Pancreas (tissue), 10 donors: ENCODE measurements at places on chromosomes 6 and 20. TPM values are rescaled to one million over a fixed set of nuclear protein-coding genes. Genes with fewer than 3 reads are reported as not detected.

Gene MYLK4
- total RNA-seq, result 0.43 TPM

Gene NR2E1
- total RNA-seq, result not detected

GRCh38 chr20:52422574-52423336 lies 231.2 kb upstream of the ZFP64 start:
- H3K4me3 ChIP-seq, result no peak overlapping the region
- H3K27me3 ChIP-seq, result no peaks in the 10 kb centered on the region
- no peaks in the 10 kb centered on the region for H3K4me1 ChIP-seq
- DNase-seq, result no peak

GRCh38 chr6:138215093-138215782 lies 3.1 kb downstream of the PBOV1 start:
- H3K4me3 ChIP-seq, result no peak overlapping the region
- H3K27me3 ChIP-seq, result no peaks in the 10 kb centered on the region
- H3K4me1 ChIP-seq, result no peaks in the 10 kb centered on the region
- DNase-seq, result no peak
- H3K27ac ChIP-seq, result no peak overlapping the region

- no peaks in the 10 kb centered on the region for H3K27me3 ChIP-seq
- H3K4me1 ChIP-seq, result no peaks in the 10 kb centered on the region
- no peaks in the 10 kb centered on the region for H3K36me3 ChIP-seq
Observed at GRCh38 chr6:100203400-100203799, 209.4 kb upstream of the MCHR2 start.

DNA sequence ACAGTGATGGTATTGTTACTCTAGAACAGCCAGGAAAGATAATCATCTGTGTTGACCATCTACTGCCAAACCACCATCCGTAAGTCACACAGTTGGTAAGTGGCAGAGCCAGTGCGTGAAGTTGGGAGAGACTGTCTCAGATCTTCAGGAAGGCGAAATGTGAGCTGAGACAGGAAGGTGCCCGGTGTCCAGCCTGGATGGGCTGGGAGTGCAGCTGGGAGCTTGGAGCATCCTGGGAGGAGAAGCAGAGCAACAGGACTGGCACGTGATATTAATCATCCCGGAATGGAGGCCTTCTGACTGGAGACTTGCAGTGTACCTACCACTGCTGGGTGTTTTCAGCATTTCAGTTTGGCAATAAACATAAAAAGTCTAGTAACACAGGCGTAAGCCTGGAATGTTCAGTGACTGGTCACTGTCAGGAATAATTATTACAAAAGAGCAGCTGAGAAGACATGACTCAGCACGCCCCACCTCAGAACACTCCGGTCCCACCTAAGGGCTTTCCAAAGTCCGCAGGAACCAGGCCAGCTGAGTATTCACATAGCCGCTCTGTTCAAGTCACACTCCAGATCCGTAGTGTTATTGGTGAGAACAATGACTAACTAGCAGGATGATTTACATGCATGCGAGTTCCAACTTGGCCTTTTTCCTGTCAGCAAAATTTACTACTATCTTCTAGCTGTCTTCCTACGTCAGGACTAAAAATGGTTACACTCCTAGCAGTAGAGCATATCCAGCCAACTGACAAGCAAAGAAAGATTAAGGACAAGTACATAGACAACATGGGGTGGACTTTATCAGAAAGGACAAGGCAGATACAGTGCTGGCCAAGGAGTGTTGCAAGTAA lies 45.1 kb upstream of the PNRC1 start:
- H3K4me3 ChIP-seq, result no peak overlapping the region
- H3K27me3 ChIP-seq, result no peaks in the 10 kb centered on the region
- DNase-seq, result peak; percentile 76
- peaks cover 9% of the 10 kb centered on the region for H3K4me1 ChIP-seq
- H3K27ac ChIP-seq, result peak overlapping the region; percentile 66
